Thoracic aorta (tissue), 2 donors: ENCODE measurements at places on chromosomes 12 and 14.

GRCh38 chr14:20623798-20624197, 17.7 kb downstream of the OR6S1 start:
- DNase-seq, result no peak

DNA sequence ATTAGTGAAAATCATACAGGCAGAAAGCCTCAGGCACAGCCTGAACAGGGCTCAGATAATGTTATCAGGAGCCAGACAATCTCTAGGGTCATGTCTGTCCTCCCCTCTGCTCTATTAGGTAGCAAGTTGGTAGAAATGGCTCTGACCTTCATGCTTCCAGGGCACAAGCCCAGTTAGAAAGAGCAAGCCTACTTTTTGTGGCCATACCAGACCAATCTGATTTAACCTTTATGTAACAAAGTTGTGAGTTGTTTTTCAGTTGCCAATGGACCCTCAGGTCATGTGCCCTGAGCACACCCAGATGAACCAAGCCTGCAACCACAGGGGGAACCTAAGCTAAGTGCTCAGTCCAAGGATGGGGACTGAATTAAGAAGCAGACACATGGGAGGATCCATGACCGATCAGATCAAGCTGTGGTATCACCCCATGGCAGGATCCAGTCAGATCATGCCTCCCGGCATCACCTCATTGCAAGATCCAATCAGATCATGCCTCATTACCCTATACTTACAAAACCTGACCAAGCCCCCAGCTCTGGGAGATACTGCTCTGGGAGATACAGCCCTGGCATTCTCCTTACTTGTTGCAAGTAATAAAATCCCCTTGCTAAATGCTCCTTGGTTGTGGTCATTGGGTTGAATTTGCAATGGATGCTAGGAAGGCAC, 18.8 kb upstream of the HIGD1C start:
- DNase-seq, result no peak

DNA sequence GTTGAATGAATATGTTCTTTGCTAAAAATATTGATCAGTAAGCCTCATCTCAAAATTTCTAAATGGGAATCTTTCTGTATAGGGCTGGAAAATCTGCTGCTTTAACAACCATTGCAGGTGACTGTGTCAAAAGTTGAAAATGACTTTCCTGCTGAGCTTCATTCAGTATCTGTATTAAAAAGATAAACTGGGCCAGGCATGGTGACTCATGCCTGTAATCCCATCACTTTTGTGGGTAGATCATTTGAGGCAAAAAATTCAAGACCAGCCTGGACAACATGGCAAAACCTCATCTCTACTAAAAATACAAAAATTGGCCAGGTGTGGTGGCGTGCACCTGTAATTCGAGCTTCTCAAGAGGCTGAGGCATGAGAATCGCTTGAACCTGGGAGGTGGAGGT, 213.7 kb upstream of the SYT10 start:
- DNase-seq, result no peak

- no peak for DNase-seq
Measured at GRCh38 chr12:55017416-55017925, 2.3 kb upstream of the NEUROD4 start.

- no peak for DNase-seq
Measured at GRCh38 chr12:111546758-111547383, 52.2 kb downstream of the ATXN2 start.

DNA sequence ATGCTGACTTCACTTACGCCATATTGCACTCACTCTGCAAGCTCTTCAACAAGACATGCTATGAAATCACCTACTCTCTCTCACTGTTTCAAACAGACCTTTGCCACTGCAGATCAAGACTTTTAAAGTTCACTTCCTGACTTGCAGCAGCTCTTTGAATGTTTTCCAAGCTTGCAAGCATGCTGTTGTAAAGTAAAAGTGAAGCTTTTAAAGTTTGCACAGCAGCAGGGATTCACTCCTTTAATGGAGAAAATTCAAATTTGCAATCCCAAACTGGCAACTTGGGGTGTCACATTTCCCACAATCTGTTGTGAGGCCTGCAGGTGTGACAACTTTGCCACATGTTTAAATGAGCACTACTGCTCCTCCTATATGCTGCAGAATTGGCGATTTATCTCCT, 270.9 kb downstream of the ALX1 start:
- no peak for DNase-seq

GRCh38 chr12:130583317-130583716, 132.8 kb downstream of the RIMBP2 start:
- no peak for DNase-seq

DNA sequence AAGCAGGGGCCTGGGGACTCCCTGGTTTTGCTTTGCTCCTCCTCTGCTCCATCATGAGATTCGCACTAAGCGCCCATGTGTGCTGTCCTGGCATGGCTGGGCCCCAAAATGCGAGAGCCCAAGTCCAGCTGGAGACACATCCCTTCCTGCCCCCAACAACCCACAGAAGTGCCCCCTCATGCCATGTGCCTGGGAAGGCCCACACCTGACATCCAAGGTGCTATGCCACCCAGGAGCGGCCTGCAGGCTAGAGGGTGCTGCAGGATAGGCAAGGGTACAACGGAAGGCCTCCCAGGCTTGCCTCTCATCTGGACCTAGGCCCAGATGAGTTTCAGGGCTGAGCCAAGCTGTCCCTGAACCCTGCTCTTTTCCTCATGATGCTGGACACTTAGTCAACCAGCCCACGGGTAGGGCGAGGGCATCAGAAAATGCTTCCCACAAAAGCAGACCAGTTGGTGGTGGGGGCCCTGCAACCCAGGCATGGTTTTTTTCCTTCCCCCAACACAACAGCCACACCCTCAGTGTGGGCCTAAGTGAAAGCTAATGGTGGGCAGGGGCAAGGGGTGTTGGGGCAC, 13.2 kb upstream of the KRT80 start:
- DNase-seq, result no peak

DNA sequence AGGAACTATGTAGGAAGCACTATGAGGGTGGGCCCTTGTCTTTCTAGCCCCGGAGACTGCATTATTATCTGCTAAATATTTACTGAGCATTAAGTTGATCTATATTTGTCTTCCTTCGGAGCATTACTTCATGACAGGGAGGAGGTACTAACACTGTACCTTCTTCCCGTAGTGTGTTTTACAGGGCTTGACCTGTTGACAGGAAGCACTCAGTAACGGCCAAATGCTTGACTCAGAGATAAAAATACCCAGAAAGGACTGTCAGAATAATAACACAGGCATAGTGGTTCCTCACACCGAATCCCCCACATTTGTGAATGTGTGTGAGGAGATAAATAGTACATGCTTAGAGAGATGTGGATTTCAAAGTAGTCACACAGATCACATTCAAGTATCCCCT, 466.6 kb downstream of the EGLN3 start:
- DNase-seq, result no peak
